ENCODE measurements at places on chromosomes 16 and 17. TPM values are rescaled to one million over a fixed set of nuclear protein-coding genes. Genes with fewer than 3 reads are reported as not detected.

DNA sequence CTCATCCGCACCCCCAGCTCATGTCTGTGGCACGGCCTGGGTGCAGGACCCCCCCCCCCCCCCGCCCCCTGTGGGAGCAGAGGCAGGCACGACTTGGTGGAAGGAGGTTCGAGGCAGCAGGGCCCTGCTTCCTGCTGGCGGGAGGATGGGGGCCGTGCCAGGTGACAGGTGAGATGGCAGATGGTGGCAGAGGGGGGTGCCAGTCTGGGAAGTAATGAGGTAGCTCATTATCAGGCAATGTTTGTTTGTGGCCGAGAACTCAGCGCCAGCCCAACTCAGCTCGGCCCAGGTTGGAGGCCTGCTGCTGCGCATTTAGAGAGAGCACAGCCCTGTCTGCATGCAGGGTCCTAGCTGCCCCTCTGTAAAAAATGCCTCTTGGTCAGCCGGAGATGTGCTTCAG is 40.1 kb upstream of the JPH3 start:
- no peak for DNase-seq

DNA sequence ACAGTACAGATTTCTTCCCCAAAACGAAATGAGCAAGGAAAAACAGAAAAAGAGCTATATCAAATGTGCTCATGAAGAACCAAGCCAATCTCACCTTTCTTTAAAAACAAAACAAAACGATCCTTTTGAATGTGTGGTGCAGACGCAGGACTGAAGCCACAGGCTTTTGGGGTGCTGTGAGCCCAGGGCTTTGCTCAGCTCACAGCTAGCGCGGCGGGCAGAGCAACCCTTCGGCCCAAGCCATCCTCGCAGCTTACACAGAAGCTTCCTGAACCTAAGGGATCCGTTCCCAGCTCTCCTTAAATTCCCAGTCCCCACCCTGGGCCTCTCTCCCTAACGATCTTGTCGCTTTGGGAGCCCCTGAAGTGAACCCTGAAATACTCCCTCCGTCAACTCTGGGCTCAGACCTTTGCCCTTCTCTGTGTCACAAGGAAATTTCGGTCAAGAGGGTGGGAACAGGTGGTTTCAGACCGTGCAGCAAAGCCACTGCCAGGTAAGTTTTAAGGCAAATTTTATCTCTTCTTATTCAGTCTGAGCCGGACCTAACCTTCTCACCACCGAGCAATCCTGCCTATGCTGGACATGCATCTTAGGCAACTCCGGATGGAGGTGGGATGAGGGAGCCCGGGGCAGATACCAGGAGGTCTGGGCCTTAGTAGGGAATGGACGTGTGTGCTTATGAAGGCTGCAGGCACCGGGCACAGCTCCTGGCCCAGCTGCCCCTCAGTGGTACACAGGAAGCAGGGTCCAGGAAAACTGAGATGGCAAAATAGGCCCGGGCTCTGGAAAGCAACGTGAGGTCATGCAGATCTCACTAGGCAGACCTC is 52.0 kb downstream of the COTL1 start:
- no peak for DNase-seq

PCGF2 gene
- total RNA-seq: 4.7 TPM

LCMT1 gene
- total RNA-seq: 38.7 TPM

- no peak for DNase-seq
Measured at GRCh38 chr16:81123092-81123852, 27.1 kb upstream of the GCSH start.

PROCA1 gene
- 6.0 TPM for total RNA-seq

DNA sequence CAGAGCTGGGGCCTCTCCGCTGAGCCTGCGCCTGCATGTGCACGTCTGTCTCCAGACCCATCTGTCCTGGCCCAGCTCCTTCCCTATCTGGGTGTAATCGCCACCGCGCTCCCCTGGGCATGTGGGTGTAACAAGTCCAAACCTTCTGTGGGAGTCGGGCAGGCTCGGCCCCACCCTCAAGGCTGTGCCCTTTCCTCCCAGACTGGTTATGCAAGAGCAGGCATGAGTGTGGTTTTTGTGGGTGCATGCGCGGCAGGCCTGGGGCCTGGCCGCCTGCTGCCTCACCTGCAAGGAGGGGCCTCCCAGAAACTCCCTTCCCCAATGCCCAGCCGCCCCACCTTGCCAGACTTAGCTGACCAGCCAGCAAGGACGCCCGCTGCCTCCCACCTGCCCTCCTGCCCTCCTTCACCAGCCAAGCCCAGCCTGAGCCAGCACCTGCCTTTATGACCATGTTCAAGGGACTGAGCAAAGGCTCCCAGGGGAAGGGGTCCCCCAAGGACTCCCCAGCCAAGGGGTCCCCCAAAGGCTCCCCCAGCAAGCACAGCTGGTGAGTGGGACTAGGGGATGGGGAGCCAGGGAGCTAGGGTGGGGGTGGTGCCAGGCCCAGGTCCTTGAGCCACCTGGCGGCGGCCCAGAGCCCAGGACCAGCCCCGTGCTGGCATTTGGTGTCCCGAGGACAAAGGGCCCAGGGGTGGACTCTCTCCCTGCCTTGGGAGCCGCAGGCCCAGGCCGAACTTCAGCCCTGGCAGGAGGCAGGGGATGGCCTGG is at the start of gene EVPLL:
Gene EVPLL, plus strand, starts transcription at position 342 of the 768 bp plus-strand sequence. CDS start 3,160 bp downstream, outside the sequence.
- no peak for DNase-seq

DNA sequence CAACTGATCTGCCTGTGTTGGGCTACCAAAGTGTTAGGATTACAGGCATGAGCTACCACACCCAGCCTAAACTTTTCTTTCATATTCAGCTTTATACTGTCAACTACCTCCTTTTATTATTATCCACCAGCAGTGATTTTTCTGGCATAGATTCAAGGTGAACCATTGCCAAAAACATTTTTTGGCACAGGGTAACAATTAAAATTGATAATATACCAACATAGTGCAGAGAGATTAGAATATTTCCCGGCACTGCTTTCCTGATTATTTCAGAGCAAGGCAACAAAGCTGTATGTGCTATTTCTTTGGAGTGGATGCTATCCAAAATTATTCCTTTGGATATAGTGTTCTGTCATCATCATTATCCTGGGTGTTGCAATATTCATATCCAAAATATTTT is 781.6 kb upstream of the SOX9 start:
- DNase-seq: no peak

- no peak for DNase-seq
Measured at GRCh38 chr16:86951831-86952598, 365.2 kb downstream of the C16orf95 start.

DNA sequence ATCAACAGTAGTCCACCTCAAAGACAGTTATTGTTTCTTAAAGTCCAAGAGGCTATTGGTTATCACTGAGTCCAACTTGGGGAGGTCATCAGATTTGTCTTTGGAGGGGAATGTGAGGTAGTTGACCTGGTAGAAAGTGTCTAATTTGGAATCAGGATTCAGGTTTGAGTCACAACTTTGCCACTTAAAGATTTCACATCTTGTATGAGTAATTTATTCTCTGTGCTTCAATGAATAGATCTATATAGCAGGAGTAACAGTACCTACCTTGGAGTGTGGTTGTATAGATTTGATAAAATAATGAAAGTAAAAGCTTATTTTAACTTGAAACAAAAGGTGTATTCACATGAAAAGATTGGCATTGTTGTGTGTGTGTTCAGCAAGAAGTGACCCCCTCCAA is 119.3 kb upstream of the TBX2 start:
- DNase-seq: no peak

DNA sequence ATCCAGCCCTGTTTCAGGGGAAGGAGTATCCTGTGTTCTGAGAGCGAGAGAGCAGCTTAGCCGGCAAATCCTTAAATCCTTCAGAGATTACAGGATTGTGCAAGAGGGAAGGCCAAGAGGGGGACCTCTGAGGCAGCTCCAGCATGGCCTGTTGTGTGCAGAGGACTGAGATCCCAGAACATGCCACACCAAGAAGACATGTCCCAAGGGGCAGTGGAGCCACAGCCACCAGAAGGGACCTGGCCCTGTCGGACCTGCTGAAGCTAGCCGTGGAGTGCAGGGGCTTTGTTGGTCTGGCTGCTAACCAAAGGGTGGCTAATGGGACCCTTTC is 1.6 kb upstream of the MRC2 start:
- DNase-seq: no peak

DNA sequence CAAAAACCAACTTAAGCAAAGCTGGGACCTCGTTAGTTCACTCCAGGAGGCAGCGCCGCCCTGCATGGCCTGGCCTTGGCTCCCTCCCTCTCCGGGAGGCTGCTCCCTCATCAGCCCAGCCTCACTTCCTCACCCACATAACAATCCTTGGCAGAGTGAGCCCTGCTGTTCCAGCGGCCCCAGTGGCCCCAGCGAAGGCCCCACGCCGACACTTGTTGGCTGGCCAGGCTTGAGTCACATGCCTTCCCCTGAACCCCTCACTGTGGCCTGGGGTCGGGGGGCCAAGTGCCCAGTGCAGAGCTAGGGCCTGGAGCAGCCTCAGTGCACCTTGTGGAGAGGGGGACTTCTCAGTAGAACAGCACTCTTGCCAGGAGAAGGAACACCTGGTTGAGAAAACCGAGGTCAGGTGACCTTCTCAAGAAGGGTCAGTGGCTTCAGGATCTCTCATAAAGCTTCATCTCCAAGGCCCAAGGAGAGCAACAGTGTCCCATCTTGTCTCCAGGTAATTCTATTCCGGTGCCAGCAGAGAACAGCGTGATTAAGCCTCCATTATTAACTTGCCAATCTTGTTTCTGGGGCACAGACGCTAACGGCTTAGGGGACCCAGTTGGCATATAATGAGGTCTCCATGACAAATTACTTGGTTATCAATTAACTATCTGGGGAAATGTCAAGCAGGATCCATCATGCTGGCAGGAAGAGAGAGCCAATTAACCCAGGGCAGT is 26.8 kb downstream of the ENDOV start:
- no peak for DNase-seq

CSH1 gene
- total RNA-seq: not detected

GRCh38 chr16:27405546-27406451 is 3.8 kb downstream of the IL21R start:
- peak; percentile 81 for DNase-seq

DNA sequence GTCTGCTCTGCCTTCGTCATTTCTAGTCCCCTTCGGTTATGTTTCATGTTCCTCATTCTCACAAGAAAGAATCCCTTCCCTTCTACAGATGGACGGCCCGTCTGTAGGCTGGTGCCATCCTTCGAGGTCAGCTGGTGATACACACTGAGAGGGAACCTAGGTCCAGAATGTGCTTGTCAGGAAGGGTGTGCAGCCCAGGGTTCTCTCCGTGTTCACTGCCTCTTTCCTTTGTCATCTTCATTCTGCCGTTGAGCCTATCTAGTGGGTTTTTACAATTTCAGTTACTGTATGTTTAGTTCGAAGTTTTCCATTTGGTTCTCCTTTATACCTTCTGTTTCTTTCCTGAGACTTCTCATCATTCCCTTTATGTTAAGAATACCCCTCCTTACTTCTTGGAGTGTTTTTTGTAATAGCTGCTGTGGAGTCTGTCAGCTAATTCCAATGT is 18.9 kb downstream of the KIAA0513 start:
- DNase-seq: no peak

- no peak for DNase-seq
Measured at GRCh38 chr17:29263916-29264315, 17.3 kb downstream of the CRYBA1 start.

BICDL2 gene
- 0.63 TPM for total RNA-seq

- DNase-seq: no peak
Measured at GRCh38 chr16:84214451-84215066, 23.6 kb downstream of the ADAD2 start.

DNA sequence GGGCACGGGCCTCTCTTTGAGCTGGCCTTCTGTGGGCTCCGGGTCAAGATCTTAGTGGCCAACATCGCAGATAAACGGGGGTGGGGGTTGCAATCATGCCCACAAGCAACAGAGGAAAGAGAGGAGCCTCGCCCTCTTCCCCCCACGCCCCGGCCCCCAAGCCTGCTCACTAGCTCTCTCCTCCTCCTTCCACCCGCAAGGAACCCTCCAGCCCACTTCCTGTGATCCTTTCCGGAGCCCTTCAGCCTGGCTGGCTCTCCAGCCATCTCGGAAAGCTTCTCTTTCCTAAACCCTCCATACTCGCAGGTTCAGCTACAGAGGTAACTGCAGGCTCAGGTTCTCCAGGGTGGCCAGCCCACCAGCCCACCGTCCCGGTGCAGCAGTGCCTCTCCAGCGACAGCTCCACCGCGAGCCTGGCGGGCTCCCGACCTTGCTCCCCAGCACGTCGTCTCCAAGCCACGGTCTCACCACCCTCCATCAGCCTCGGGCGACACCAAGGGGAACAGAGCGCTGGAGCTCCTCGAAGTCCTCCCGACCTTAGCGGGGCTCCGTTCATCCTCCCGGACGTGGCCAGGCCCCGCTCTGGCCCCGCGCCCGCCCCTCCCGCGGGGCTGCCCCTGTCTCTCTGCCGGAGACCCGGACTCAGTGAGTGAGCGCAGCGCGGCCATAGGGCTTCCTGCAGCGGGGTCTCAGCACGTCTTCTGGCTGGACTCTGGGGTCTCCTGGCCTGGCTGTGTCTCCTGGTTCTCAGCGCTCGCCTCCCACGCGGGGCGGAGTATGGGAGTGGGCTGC is 12.9 kb upstream of the ODF4 start:
- peak; percentile 70 for DNase-seq

GRCh38 chr16:67169642-67170167 is 633 bp upstream of the NOL3 start:
- peak; percentile 86 for DNase-seq

CTRB2 gene
- not detected for total RNA-seq

DNA sequence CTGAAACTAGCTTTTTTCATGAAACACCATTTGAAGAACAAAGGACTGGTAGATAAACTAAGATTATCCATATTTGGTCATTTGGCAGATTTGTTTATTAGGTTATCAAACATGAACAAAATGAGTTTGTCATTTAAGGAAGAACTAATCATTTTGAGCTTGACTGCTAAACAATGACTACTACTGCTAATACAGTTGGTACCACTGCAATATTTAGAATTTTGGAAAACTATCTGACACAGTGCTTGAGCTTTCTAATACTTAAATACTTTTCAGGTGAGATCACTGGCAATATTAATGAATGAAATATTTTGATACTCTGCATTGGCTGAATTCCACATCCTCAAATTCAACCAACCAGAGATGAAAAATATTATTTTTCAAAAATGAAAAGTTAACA is 47.2 kb downstream of the MED13 start:
- DNase-seq: no peak

TEX14 gene
- total RNA-seq: 0.07 TPM

- no peak for DNase-seq
Measured at GRCh38 chr16:65548470-65548869, 426.6 kb upstream of the CDH11 start.

DNA sequence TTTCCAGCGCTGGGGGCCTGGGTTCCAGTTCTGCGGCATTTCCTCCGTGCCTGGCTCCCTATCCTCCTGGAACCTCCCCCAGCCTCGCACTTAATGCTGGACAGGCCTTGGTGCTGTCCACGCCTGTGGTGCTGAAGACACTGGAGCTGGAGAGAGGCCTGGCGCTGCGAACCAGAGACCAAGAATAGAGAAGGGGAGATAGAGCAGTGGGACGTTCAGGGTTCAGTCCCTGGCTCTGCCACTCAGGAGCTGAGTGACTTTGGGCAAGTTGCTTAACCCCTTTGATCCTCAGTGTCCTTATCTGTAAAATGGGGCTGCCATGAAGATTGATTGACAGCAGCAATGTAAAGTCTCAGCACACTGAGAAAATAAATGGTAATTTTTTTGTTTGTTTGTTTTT is 11.9 kb downstream of the SBK1 start:
- DNase-seq: peak; percentile 76

C1QL1 gene
- 0.21 TPM for total RNA-seq

Measured in activated CD4-positive, alpha-beta T cell treated with anti-CD3 and anti-CD28 coated beads, Interleukin-2, amount 10 ng/mL, durations not matched to agents 24 days and 14 days (primary cell).